Vagina (tissue), 2 donors: ENCODE measurements at places on chromosomes 5 and 9. TPM values are rescaled to one million over a fixed set of nuclear protein-coding genes. Genes with fewer than 3 reads are reported as not detected.

The SV2C gene
- 3.4 TPM for total RNA-seq

DNA sequence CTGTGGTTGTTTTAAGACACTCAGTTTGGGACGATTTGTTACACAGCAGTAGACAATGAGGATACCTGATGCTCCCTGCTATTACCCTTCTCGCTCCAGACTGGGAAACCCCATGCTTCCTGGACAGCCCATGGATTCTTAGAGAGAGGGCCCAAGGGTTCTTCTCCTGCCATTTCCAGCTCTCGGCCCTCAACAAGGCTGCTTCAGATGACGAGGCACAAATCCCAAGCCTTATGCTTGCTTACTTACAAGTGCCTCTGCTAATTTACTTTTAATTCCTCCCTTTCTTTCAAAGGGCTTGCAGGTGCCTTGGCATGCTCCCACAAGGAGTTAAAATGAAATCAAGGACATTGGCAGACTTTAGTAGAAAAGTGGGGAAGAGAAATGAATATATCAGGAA is 79.4 kb downstream of the GADD45G start:
- no peak for DNase-seq

DNA sequence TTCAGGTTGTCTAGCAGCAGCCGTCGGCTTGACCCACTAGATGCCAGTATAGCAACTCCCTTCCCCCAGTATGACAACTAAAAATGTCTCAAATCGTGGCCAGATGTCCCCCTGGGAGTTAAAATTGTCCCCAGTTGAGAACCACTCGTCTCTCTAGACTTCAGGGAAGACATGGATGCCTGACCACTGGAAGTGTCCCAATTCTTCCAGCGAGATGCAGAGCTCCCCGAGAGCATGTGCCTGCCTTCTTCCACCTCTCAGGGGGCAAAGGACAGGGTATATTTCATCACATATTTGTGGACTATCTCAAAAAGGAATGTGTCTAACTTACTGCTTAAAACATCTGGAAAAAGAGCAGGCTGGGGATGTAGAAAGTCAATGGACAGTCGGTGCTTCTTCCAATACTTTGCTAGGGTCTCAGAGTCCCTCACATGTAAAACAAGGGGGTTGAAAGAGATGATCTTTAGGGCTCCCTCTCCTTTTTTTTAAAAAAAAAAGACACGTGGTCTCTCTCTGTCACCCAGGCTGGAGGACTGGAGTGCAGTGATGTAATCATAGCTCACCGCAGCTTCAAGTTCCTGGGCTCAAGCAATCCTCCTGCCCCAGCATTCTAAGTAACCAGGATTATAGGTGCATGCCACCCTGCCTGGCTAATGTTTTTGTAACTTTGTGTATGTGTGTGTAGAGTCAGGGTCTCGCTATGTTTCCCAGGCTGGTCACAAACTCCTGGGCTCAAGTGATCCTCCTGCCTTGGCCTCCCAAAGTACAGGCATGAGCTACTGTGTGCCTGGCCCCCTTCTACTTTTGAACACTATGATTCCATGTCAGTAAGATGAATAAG is 190.6 kb downstream of the DAB2IP start:
- DNase-seq, result peak; percentile 61

DNA sequence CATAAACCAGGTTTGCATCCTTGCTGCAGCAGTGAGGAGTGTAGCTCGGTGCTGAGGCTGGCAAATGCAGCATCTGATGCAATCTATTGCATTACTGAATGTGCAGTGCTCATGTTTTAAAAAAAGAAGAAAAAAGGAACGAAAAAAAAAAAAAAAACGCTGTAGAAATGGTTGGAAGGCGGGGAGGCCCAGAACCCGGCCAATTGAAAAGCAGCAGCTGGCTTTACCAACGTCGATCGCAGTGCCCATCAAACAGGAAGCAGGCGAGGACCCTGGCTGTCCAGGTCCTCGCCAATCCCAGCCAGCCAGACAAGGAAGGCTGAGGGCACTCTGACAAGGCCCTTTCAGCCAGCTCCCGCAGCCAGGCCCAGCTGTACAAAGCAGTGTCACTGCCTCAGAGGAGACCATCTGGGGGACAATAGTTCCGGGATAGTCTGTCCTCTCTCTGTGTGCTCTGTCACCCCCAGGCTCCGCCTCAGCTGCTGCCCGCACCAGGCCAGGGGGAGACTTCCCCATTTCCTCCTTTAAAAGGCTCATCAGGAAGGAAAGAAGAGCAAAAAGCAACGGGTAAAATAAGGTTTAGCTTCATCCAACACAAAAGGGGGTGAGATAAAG is 21.8 kb upstream of the CPEB4 start:
- no peak for DNase-seq

- DNase-seq, result no peak
These were observed 428.2 kb downstream of the IRX1 start for GRCh38 chr5:4023753-4024335.

The AQP3 gene
- total RNA-seq, result 868 TPM
